ENCODE measurements at places on chromosomes 5 and 9. TPM values are rescaled to one million over a fixed set of nuclear protein-coding genes. Genes with fewer than 3 reads are reported as not detected.

- DNase-seq: no peak
Observed at GRCh38 chr9:105151686-105151995, 92.8 kb upstream of the SLC44A1 start.

DNA sequence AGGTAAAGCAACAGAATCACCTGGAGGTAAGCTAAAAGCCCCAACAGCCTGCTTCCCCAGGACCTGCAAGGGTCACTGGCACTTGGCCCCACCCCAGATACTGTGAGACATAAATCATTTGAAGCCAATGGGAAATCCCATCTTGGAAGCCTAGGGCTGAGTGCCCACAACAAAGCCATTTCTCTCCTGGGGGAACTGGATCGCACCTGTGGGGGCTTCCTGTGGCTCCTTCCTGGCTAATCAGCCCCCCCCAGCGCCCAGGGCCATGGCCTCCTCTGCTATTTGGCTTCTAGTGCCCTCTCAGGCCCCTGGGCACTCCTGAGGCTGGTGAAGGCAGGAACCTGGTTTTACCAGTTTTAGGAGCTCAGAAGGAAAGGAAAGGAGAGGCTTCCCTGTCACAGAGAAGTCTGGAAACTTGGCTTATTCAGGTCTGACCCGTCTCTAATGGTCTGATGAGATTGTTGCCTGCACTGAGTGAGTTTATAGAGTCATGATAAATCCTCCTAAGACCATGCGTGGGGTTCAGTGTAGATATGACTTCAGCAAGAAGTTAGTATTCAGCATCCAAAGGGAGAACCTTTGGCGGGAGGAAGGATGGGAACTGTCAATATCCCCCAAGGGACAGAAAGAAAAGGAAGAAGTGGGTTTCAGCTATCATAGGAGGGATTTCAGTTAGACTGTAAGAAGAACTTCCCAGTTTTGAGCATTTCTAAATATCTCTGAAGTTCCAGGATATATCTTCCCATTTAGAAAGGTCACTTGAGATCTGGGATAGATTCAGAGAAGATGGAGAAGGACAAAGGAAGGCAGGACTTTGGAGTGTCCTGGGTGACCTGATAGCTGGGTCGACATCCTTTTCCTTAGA is 1.2 kb downstream of the KCNMB1 start:
- DNase-seq: no peak

DNA sequence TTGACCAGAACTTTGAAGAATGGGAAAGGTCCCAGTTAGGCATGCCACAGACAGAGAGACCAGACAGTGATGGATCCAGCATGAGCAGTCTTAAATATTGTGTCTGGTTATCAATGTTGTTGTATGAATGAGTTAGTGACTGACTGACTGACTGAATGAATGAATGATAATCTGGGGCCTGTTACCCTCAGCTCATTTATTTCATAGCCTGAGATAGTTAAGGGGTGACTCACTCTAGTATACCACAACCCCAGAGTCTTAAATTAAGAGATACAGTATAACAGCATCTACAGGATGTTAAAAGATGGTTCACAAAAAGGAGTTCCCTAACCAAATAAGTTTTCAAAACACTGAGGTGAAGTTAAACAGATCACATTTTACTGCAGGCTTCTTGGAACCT is 133.5 kb downstream of the SGCD start:
- no peak for DNase-seq

DNA sequence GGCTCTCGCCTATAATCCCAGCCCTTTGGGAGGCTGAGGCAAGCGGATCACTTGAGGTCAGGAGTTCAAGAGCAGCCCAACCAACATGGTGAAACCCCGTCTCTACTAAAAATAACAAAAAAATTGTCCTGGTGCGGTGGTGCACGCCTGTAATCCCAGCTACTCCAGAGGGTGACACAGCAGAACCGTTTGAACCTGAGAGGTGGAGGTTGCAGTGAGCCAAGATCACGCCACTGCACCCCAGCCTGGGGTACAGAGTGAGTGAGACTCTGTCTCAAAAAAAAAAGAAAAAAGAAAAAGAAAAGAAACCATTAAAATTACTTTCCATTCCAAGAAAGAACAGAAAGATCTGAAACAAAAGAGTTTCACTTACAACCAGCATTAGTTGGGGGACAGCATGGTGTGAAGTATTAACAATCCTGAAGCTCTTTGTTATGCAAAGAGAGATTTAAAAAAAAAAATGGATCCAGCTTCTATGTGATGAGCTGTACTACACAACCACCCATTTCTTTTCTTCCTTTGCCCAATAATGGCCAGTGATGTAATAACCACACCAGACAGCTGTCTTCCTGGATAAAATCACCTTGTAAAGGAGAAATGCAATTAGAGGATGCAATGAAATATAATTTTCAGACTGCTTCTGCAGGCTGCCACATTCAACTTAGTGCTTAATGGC is 76.9 kb downstream of the MED27 start:
- no peak for DNase-seq

DNA sequence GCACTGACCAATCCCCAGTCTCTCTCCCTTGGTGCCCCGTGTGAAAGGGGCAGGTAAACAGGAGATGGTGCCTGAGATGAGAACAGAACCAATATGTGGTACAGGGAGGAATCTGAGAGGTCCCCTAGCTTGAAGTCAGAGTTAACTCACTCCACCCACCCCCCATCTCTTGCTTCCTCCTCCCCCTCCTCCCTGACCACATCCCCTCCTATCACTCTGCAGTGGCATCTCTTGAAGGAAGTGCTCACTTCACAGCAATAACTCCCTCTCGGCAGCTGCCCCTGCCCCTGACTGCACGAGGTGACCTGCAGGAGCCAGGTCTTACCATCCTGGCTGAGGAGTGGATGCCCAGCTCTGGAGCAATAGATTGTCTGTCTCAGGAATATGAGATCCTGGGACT is 224.0 kb downstream of the GAS1 start:
- DNase-seq: no peak

The CAPSL gene
- total RNA-seq: not detected

The DNM1 gene
- 8.0 TPM for total RNA-seq

DNA sequence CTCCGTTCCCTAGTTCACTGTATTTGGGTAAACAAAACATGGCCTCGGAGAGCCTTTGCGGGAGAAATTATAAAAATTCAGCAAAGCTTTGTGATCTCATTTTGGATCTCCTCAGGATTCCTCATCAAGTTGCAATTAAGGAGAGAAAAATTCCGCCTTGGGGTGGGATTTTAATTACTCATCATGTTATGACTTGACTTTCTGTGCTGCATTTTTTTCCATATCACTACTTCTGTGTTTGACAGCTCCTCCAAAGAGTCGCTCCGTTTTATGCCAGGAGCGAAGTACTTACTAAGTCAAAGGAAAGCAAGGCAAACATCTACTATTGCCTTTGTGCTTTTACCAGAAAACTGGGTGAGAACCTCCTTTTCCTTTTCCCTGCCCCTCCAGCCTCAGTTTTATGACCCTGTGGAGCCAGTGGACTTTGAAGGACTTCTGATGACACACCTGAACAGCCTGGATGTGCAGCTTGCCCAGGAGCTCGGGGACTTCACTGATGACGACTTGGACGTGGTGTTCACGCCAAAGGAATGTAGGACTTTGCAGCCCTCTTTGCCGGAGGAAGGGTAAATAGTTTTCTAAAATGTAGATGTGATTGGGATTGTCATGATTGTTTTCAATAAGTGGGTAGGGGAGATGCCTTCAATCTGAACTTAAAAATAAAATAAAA is 71.5 kb downstream of the DOCK8 start:
- DNase-seq: no peak

The ANKRD31 gene
- 0.05 TPM for total RNA-seq

DNA sequence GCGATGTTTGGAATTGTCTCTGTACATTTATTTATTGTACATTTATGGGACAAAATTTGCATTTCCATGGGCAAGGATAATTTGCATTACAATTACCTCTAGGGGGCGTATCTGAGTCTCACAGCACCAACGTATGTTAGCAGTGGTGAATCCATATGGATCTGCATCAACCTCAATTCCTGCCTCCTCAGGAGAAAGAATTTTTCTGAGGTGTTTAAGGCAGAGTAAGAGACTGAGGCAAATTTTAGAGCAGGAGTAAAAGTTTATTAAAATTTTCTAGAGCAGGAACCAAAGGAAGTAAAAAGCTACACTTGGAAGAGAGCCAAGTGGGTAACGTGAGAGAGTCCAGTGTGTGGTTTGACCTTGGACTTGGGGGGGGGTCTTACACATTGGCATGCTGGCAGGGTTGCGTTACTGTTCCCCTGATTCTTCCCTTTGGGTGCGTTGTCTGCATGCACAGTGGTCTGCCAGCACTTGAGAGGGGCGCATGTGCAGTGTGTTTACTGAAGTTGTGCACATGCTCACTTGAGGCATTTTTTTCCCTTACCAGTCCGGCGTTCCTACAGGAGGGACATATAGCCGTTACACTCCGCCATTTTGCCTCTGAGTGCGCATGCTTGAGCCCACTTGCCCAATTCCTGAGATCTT is 21.0 kb upstream of the RAB14 start:
- no peak for DNase-seq

DNA sequence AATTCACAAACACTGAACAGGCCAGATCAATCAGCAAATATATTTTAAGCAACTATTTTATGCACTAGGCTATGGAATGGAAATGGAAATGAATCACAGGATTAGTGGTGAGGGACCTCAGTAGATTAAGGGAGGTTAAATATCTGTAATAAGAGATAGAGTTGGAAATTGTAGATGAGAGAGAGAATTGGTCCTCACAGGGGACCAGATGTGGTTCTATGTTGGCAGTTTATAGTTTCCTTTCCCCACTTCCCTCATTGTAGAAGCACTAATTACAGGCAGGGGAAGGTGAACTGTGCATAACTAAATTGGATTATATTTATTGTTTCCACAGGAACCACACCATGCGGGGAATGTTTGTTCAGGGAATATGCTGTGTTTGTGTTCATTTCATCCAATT is 496.2 kb downstream of the ARHGEF28 start:
- DNase-seq: no peak

Measured in endothelial cell (in vitro differentiated cells).